ENCODE measurements at places on chromosomes 4 and X.

DNA sequence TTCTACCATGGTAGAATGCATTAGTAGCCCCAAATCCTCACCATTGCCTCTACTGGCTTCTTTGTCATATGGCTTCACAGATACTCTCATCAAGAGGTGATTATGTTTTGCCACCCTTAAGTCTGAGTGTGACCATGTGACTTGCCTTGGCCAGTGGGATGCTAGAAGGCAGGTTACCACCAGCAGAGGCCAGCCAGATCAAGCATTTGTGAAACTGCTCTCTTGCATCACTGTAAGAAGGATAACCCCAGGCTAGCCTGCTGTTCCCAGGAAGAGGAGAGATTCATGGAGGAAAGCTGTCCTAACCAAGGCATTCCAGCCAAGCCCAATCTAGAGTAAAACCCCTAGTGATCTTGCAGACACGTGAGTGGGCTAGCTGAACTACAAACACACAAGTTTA, 46.8 kb downstream of the USP46 start:
- DNase-seq: no peak

- DNase-seq: no peak
Measured at GRCh38 chr4:127624173-127624572, 8.6 kb upstream of the INTU start.

DNA sequence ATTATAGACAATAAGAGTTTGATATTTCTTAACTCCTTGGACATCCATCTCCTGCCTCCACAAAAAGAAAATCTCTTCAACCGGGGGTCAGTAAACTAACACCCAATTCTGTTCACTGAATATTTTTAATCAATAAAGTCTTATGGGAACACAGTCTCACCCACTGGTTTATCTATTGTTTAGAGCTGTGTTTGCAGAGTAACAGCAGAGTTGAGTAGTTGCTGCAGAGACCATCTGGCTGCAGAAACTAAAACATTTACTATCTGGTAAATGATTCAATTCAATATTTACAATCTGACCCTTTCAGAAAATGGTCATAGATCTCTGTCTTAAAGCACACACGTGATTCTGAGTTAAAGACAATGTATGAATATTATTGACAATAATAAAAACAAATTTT, 94.0 kb downstream of the TMA16 start:
- DNase-seq: no peak

DNA sequence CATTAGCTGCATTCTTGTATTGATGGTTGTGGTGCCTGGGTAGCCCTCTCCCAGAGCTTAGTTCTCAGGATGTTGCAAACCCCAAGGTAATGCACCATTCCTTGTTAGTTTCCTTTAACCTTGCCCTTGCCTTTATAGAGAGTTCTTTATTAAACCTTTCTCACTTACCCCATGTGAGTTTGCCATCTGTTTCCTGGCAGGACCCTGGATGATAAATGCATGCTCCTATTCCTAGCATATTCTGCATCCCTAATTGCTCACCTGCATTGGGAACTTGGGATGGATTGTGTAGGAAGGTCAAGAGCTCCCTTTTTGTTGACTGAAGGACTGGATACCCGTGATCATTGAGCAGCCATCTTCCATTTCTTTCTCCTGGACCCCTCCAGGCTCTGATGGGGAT, 59.9 kb upstream of the AP1S2 start:
- no peak for DNase-seq

DNA sequence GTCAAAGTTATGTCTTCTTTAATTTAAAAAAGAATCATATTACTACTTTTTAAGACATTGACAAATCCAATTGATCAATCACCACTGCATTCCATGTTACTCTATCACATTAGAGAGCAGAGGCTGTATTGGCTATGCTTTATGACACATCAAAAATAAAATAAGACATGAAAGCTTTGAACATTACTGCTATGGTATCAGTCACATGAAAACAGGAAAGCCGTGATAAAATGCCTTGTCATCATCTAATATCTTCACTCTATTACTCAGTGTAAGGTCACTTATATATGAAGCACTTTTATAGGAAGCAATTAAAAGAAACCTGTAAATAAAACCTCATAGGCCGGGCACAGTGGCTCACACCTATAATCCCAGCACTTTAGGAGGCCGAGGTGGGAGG, 27.7 kb upstream of the CEP135 start:
- no peak for DNase-seq
